ENCODE measurements at places on chromosomes 6 and 20.

GRCh38 chr20:51451484-51451883 is 91.0 kb downstream of the NFATC2 start:
- DNase-seq: no peak

DNA sequence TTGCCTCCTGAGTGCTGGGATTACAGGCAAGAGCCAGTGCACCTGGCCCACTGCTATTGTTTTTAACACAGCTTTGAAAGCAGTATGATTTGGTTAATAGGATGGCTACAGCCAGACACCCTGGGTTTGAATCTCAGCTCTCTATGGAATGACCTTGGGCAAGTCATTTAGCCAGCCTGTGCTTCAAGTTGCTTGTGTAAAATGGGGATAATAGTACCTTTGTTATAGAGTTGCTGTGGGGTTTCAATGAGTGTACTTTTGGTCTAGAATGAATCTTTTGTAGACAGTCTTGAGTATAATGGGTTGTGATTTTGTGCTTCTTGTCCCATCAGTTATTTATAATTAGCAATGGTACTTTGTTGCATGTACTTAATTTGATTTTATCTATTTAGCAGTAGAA is 70.9 kb downstream of the JARID2 start:
- no peak for DNase-seq

DNA sequence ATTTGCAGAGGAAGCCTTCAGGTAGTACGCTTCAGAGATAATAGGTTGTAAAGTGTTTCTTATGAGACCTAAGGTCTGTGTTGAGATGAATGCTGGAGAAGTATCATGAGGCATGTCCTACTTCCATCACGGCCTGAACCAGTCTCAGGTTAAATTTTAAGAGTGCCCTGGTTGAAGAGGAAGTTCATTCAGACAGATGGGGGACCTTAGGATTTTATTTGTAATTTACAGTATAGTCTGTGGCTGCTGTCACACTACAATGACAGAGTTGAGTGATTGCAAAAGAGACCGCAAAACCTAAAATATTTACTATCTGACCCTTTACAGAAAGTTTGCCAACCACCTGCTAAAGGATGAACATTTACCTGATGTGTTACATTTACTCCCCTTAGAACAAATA is 70.9 kb downstream of the UST start:
- DNase-seq: no peak

DNA sequence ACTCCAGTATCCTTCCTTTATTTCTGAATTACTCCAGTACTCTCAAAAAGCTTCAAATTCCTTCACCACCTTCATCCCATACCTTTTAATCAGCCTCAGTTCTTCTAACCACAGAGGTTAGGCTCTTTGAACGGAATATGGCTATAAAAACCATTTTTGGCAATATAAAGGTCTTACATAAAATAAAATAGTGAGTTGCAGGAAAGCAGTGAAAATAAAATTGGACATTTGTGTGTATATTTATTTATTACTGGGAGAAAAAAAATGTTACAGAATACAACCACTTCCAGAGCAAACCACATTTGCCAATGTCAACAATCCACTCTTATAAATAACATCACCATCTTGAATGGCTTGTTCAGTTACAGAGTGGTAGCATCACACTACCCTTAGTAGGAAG is 7.7 kb downstream of the HDDC2 start:
- DNase-seq: no peak

DNA sequence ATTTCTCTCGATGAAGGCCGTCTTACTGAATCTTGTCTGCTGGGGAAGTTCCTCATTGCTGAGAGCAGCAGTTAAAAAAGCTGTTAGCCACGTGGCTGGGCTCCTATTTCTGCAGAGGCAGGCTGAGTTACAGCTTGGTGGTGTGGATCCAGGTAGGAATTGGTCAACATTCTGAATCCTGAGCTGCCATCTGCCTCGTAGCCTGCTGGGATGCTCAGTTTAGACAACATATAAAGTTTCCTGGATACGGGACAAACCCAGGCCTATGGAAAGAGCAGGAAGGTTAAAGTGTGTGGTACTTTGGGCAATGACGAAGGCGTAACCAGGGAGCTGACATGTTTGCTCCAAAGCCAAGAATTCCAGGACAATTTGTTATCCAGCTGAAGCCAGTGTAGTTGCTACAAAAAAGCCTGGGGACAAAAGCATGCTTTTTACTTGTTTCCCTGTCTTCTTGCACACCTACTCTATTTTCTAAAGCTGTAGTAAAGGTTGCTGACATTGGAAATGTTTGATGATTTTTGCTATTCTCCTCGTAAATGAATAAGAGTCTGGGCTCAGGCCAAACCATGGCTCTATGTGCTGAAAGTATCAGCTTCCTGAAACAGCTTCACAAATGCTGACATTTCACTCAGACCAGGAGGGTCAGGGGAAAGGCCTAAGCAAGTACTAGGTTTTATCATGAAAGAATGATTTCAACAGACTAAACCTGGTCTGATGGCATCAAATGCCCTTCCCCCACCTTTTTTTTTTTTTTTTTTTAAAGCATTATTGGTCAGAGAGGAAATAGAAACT is 12.4 kb upstream of the MYLK2 start:
- no peak for DNase-seq

GRCh38 chr20:57369596-57369995 is 18.5 kb downstream of the RAE1 start:
- no peak for DNase-seq

- DNase-seq: no peak
Observed at GRCh38 chr6:6968731-6969552, 138.8 kb upstream of the RREB1 start.

GRCh38 chr6:18978337-18979128 is 591.4 kb downstream of the RNF144B start:
- peak; percentile 2 for DNase-seq

GRCh38 chr6:152478377-152479010 is 158.7 kb downstream of the SYNE1 start:
- no peak for DNase-seq

GRCh38 chr20:34396408-34396807 is 33.3 kb downstream of the ITCH start:
- DNase-seq: no peak

DNA sequence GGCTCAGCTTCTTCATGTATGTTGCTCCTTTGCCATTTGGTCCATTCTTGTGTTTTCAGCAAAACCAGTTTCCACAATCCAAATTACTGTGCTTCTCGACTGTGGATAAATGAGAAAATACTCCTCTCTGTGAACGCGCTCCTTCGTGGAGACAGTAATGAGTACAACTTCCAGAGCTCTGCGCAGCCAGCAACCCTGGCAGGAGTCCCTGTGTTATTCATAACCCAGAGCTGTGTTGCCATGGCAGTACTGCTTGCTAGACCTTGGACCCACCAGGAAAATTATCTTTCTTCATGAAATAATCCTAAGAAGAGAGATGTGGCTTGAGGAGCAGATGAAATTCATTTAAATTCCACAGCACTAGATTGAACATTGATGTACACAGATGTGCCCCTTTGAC is 73.7 kb downstream of the SLC22A3 start:
- no peak for DNase-seq

GRCh38 chr20:57953638-57954037 is 243.8 kb upstream of the PMEPA1 start:
- DNase-seq: no peak

GRCh38 chr20:10359621-10360040 is 74.4 kb downstream of the MKKS start:
- no peak for DNase-seq

- DNase-seq: no peak
Observed at GRCh38 chr6:115323001-115323400, 737.7 kb downstream of the FRK start.

GRCh38 chr6:33739571-33739970 is 7.1 kb downstream of the IP6K3 start:
- DNase-seq: no peak

DNA sequence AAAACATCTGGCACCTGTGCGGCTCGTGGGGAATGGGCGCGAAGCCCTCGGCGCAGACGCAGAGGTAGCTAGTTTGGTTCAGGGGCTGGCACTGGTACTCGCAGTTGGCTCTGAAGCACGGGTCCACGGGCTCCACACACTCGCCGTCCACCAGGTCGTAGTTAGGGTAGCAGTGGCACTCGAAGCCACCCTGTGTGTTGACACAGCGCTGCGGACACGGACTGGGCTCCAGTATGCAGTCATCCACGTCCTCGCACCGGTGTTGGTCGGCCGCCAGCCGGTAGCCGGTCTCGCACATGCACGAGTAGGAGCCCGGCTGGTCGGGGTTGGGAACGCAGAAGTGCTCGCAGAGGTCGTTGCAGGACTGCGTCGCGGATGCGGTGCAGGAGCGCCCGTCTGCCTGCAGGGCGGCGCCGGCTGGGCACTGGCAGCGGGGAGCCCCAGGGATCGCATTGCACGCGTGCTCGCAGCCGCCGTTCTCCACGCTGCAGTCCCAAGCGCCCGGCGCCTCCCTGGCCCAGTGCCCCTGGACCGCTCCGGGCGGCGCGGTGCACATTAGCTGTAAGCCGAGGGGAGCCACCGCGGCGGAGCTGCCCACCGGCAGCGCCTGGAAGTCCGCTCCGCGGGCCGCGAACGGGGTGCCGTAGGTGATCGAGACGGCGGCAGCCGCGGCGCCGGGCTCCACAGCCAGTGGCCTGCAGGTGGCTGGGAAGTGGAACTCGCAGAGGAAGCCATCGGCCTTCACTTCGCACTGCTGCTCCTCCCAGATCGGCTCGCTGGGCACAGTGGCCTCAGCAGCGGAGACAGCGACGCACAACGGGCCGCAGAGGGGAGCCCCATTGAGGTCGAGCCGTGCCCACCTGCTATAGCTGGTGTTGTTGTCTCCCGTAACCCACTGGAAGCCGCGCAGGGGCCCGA is 930 bp downstream of the THBD start:
- DNase-seq: no peak

DNA sequence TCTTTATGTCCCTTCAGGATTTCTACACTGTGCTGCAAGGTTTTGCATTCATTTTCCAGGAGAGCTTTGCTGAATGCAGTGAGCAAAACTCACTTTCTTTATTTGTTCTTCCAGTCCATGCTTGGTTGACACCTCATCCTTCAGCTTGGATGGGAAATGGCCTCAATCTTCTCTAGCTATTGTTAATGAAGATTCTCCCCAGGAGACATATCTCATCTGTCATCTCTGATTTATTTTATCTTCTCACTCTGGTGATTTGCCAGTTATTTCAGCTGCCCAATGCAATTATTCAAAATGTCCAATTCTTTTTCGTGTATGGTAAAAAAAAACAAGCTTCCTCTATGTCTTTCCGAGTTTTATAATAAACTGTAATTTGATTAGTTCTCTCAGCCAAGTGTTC is 77.9 kb upstream of the PAK5 start:
- no peak for DNase-seq

- peak; percentile 20 for DNase-seq
Observed at GRCh38 chr6:166940643-166941068, 15.7 kb downstream of the RNASET2 start.

- DNase-seq: no peak
Observed at GRCh38 chr20:57586370-57586793, 25.5 kb downstream of the PCK1 start.

- DNase-seq: no peak
Observed at GRCh38 chr20:8260837-8261251, 128.8 kb downstream of the PLCB1 start.

DNA sequence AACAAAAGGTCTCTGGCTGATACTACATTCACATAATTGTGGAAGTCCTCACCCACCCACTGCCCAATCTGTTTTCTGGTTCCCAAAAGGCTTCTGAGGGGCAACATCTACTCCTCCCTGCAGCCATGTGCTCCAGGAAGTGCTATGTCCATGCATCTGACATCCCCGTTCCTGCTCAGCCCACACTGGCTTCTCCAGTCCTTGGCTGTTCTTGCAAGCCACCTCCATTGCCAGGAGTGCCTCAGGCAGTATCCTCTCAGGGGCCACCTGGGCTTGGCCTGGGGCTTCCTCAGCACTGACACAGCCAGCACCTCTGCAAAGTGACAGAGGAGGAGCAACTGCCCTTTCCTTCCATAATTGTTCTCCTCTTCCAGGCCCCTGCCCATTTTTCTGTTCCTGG is 18.3 kb downstream of the ARHGAP18 start:
- no peak for DNase-seq

GRCh38 chr6:36656441-36656840 is 22.1 kb upstream of the CDKN1A start:
- no peak for DNase-seq

GRCh38 chr6:130765181-130765727 is 62.0 kb upstream of the SMLR1 start:
- no peak for DNase-seq

DNA sequence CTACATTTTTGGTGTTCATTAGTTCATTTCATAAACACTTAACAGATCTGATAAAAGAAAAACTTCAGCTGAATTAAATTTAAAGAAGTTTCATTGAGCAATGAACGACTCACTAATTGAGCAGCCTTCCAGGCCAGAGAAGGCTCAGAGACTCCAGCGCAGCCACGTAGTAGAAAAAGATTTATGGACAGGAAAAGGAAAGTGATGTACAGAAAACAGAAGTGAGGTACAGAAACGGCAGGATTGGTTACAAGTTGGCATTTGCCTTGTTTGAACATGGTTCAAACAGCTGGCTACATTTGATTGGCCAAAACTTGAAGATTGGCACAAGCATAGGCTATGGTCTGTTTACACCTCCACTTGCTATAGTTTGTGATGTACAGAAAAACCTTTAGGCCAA is 166.3 kb upstream of the DTNBP1 start:
- no peak for DNase-seq

DNA sequence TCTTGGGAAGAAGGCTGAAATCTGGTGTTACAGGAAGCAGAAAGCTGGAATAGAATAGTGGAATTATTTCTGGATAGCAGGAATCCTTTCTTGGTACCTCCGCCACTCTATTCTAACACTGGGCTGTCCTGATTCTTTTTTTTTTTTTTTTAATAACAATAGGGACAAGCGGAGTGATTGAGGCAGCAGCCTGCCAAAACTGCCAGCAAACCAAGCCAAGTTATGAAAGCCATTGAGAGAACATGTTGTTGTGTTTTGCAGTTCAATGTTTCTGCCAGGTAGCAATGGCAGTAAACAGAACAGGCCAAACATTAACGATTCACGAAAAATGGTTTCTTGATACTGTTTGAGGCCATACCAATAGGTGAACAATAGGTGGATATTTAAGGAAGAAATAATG is 47.1 kb downstream of the SLC26A8 start:
- no peak for DNase-seq

- DNase-seq: no peak
Observed at GRCh38 chr20:52941808-52942207, 30.4 kb upstream of the TSHZ2 start.

- DNase-seq: no peak
Observed at GRCh38 chr6:122484760-122485159, 13.2 kb upstream of the SERINC1 start.

- no peak for DNase-seq
Observed at GRCh38 chr6:67775333-67775732, 859.7 kb upstream of the ADGRB3 start.

GRCh38 chr6:42963855-42964605 is 3.5 kb downstream of the GNMT start:
- no peak for DNase-seq

GRCh38 chr6:120147071-120147871 is 797.7 kb upstream of the MAN1A1 start:
- no peak for DNase-seq

DNA sequence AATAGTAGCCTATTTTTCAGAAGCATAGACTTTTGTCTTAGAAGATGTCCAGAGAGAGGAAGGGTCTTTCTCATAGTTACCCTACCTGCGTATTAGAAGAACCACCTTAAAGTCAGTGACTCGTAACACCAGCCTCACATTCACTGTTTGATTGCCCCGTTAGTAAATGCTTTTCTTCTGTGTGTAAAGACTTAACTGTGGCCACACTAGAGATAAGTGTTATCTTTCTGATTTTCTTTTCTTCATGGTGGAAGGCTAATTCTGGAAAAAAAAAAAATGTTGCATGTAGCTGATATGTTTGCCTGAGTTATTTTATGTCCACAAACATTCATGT is 83.9 kb downstream of the SAMD3 start:
- no peak for DNase-seq
